Heart right ventricle (tissue), 16 donors: ENCODE measurements at places on chromosomes 12 and 14. TPM values are rescaled to one million over a fixed set of nuclear protein-coding genes. Genes with fewer than 3 reads are reported as not detected.
A peak's percentile ranks its signal among the peaks of the same experiment; 100 is the strongest.

DNA sequence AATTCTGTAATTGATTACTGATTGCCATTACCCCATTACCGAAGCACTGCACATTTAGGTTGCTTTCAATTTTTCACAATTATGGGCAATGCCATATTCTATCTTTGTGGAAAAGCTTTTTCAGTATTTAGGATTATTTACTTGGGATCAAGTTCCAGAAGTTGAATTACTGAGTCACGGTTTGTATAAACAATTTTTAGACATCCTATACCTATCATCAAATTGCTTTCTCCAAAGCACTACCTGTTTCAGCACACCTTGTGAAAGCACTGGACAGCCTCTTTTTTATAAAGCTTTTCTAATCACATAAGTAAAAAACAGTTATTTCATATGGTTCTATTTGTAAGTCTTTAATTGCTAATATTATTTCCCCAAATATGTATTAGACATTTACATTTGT, 221.5 kb upstream of the CAND1 start:
- H3K27ac ChIP-seq: no peak overlapping the region
- H3K4me1 ChIP-seq: no peaks in the 10 kb centered on the region
- no peak overlapping the region for H3K4me3 ChIP-seq
- no peak for DNase-seq
- H3K36me3 ChIP-seq: no peaks in the 10 kb centered on the region
- no peaks in the 10 kb centered on the region for H3K27me3 ChIP-seq

DNA sequence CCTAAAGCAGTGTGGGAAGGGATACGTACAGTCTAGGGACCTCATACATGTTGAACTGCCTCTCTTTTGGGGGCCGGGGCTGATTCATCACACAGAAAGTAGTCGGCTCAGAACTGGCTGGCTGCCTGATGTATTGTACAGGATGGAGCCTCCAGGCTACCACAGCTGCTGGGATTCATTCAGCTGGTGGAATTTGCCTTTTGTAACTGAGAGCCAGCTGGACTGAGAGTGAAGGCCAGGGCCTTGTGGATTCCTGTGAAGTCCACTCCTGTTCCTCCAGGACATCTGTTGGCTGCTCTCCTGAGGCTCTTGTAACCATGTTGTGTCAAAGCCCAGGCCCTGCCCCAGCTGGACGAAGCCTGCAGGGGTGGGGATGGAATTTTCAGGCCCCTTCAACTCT, 116.3 kb upstream of the PRICKLE1 start:
- no peaks in the 10 kb centered on the region for H3K27me3 ChIP-seq
- no peaks in the 10 kb centered on the region for H3K36me3 ChIP-seq
- peaks cover 25% of the 10 kb centered on the region for H3K4me1 ChIP-seq
- peak overlapping the region; percentile 63 for H3K27ac ChIP-seq

DNA sequence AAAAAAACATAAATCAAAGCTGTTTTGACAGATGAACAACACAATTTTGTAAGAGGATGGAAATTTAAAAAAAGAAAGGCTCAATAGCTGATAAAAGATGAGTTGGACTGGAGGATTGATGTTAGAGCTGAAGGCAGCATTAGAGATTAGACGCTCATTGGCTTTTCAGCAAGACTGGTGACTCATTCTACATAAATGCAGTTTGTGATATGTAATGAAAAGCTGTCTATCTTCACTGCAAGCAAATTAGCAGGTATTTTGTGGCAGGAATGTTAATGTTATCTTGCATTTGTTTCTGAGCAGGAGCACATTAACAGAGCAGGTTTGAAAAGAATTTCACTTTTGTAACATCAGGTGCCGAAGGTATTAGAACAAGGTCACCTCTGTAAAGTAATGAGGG, 442.7 kb upstream of the NOVA1 start:
- no peaks in the 10 kb centered on the region for H3K36me3 ChIP-seq
- H3K4me3 ChIP-seq: no peak overlapping the region
- DNase-seq: no peak
- no peak overlapping the region for H3K27ac ChIP-seq

- no peak for DNase-seq
- H3K4me1 ChIP-seq: peaks cover 9% of the 10 kb centered on the region
- no peak overlapping the region for H3K27ac ChIP-seq
- no peaks in the 10 kb centered on the region for H3K27me3 ChIP-seq
- H3K4me3 ChIP-seq: no peak overlapping the region
These were observed 246.1 kb upstream of the CCDC196 start for GRCh38 chr14:66240105-66240504.

- no peak overlapping the region for H3K4me3 ChIP-seq
- peaks cover 87% of the 10 kb centered on the region for H3K4me1 ChIP-seq
- DNase-seq: no peak
- no peak overlapping the region for H3K27ac ChIP-seq
- no peaks in the 10 kb centered on the region for H3K36me3 ChIP-seq
These were observed 93.8 kb downstream of the MED13L start for GRCh38 chr12:116183741-116184141.

GRCh38 chr12:52311285-52311648, 9.9 kb downstream of the KRT83 start:
- DNase-seq: no peak
- no peak overlapping the region for H3K27ac ChIP-seq
- peaks cover 8% of the 10 kb centered on the region for H3K4me1 ChIP-seq
- H3K36me3 ChIP-seq: no peaks in the 10 kb centered on the region
- H3K27me3 ChIP-seq: peaks cover 59% of the 10 kb centered on the region
- H3K4me3 ChIP-seq: no peak overlapping the region

DNA sequence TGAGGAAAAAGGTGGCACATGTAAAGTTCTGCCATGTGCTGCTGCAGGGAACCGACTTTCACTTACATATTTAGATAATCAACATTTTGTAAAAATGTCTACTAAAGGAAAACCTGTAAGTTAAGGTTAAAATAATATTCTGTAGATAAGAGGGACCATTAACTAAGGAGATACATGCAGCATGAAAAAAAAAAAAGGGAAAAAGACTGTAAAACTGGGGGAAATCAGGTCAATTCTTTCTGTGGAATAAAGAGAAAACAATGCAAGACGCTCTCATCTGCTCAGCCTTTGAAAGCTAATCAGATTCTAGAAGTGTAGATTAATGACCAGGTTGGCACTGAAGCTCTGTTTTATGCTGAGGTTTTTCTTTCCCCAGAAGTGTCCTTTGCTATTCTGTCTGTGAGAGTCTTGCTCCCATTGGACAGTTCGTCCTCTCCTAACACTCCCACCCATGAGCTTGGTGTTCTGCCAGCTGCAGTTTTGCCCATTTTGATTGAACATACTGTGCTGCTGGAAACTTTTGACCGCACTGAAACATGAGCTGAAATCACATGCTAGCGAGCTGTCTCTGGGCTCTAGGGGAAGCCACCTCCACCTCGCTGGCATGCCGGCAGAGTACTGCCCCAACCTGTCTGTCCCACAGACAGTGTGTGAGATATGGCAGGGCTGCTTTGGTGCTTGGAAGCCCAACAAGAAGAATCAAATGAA, 39.7 kb downstream of the PPTC7 start:
- peak; percentile 71 for DNase-seq
- H3K27ac ChIP-seq: peak overlapping the region; percentile 81
- H3K36me3 ChIP-seq: no peaks in the 10 kb centered on the region
- H3K4me3 ChIP-seq: no peak overlapping the region
- H3K4me1 ChIP-seq: peaks cover 38% of the 10 kb centered on the region

- no peaks in the 10 kb centered on the region for H3K36me3 ChIP-seq
- no peak for DNase-seq
- peak overlapping the region; percentile 68 for H3K27ac ChIP-seq
- no peaks in the 10 kb centered on the region for H3K27me3 ChIP-seq
- H3K4me3 ChIP-seq: no peak overlapping the region
These were observed 83.2 kb downstream of the DAD1 start for GRCh38 chr14:22505697-22506377.

DNA sequence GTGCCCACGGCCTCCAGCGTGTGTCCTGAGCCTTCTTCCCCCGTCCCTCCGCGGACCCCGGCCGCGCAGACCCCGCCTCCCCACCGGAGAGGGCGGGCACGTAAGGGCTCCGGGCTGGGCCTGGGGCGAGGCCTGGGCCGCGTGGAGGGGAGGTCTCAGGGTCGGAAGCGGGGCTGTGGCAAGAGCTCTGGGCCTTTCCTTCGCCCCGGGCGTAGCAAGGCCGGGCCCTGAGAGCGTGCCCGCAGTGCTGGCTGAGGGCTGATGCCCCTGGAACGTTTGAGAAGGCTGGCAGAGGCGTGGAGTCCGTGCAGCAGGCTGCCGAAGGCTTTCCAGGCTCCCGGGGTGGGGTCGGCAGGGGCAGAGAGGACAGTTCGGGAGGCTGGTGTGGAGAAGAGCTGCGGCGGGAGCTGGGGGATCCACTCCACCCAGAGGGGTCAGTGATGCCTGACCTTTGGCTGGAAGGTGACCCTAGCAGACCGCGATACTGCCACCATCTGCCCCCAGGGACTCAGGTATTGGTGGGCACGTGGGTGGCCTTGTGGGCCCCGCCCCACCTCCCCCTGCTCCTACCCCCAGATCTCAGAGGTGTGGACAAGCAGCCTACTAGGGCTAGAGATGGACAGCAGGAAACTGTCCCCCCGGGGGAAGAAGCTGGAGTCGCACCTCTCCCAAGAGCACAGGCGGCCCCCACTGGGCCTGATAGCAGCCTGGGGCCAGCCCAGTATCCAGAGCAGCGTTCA, 558 bp downstream of the TEX22 start:
- no peak for DNase-seq
- peaks cover 11% of the 10 kb centered on the region for H3K4me1 ChIP-seq
- peaks cover 21% of the 10 kb centered on the region for H3K36me3 ChIP-seq
- H3K4me3 ChIP-seq: peak overlapping the region; percentile 58
- no peaks in the 10 kb centered on the region for H3K27me3 ChIP-seq
- peak overlapping the region; percentile 89 for H3K27ac ChIP-seq

GRCh38 chr12:62319058-62319457, 58.9 kb downstream of the USP15 start:
- no peaks in the 10 kb centered on the region for H3K27me3 ChIP-seq
- no peak overlapping the region for H3K4me3 ChIP-seq
- peaks cover 73% of the 10 kb centered on the region for H3K36me3 ChIP-seq
- no peak for DNase-seq

DNA sequence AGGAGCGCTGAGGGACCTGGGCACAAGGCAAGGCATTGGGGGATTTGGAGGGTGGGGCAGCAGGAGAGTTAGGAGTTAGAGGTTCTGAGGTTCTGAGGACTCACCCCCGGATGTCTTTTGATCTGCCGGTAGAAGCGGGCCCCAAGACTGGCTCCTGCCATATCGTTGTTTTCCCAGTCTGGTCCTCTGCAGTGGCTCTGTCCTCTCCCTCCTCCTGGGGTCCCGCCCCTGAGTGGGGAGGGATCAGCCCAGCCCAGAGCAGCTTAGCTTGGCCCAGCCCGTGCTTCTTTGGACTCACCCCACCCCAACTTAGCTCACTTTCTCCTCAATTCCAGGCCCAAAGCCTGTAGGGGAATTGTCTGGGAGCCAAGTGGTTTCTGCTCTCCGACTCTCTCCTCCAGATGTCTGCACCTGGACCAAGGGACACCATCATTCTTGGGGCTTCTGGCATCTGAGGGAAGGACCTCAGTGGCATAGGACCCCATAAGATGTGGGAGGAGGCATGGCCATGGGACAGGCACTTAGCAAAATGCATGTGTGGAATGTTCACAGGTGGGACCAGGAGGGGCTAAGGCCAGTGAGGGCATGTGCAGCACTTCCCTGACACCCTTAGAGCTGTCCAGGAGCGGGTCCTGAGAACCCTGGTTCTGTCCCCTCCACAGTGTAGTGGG, 7.5 kb downstream of the SHMT2 start:
- peaks cover 51% of the 10 kb centered on the region for H3K27me3 ChIP-seq
- H3K4me3 ChIP-seq: peak overlapping the region; percentile 43
- peaks cover 17% of the 10 kb centered on the region for H3K36me3 ChIP-seq
- H3K27ac ChIP-seq: peak overlapping the region; percentile 61
- DNase-seq: peak; percentile 71
- H3K4me1 ChIP-seq: peaks cover 30% of the 10 kb centered on the region

GRCh38 chr12:6335451-6336078, 6.3 kb downstream of the TNFRSF1A start:
- H3K27me3 ChIP-seq: no peaks in the 10 kb centered on the region
- H3K4me1 ChIP-seq: peaks cover 80% of the 10 kb centered on the region
- DNase-seq: peak; percentile 68
- H3K36me3 ChIP-seq: no peaks in the 10 kb centered on the region

Gene FZD10
- total RNA-seq: not detected

Gene YY1
- total RNA-seq: 44.6 TPM

Gene TTC9
- total RNA-seq: 1.8 TPM

Gene NFATC4
- 19.5 TPM for total RNA-seq

Gene KRT6A
- total RNA-seq: not detected

Gene PROX2
- total RNA-seq: not detected

Gene LIN7A
- 10.9 TPM for total RNA-seq
